ENCODE measurements at places on chromosomes 2 and 18.

DNA sequence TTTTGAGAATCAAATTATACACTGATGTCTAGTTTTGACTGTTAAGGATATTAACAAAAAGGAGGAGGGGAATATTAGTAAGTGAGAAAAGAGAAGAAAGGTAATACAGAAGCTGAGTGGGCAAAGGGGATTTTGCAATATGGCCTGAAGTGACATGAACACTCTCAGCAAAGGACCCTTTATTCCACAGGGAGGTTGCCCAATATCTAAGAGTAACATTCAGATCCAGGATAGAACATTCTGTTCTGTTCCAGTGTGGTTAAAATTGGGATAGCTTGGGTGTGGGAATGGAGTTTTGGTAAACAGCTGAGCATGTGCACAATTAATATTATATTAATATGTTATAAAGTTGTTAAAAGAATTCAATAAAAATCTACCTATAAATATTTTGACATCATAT, 120.1 kb downstream of the ZNF385B start:
- H3K4me3 ChIP-seq, result no peak overlapping the region
- H3K27ac ChIP-seq, result no peak overlapping the region
- DNase-seq, result no peak
- H3K36me3 ChIP-seq, result no peaks in the 10 kb centered on the region
- H3K4me1 ChIP-seq, result no peaks in the 10 kb centered on the region
- peaks cover 17% of the 10 kb centered on the region for H3K27me3 ChIP-seq

DNA sequence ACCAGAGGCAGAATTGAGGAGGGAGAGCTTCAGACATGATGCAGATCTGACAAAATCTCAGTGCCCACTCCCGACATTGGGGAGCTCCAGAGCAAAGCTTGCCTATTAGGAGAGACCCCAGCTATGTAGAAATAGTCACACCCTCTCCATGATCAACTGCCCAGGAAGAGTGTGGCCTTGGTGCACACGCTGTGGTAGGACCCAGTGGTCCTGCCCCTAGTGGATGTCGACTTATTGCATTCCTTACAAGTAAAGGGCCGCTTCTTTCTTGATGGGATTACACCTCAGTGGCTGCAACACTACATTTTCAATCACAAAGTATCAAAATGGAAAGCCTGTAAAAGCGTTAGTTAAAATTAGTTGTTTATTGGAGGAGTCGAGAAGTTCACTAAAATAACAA, 64.2 kb downstream of the VRK2 start:
- H3K4me3 ChIP-seq, result no peak overlapping the region
- peaks cover 11% of the 10 kb centered on the region for H3K4me1 ChIP-seq
- H3K27ac ChIP-seq, result no peak overlapping the region
- peaks cover 19% of the 10 kb centered on the region for H3K36me3 ChIP-seq

DNA sequence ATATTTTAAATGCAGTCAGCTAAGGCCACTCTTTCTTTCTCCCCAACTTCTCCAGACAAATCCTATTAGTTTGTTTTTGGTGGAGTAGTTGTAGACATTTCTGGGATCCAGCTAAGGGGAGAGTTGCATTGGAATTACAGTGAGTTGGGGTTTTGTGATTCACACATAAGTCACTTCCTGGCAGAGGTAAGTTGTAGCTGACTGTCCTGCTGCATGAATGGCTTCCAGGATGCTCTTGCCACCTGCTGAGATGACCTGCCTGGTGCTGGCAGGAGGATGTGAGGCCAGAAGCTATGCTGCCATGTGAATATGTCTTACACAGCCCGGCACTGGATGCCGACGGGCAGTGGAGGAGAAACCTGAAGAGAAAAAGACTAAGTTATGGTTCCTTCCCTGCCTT, 243.7 kb downstream of the TDRD15 start:
- no peaks in the 10 kb centered on the region for H3K4me1 ChIP-seq
- H3K36me3 ChIP-seq, result no peaks in the 10 kb centered on the region
- DNase-seq, result no peak
- no peak overlapping the region for H3K27ac ChIP-seq

DNA sequence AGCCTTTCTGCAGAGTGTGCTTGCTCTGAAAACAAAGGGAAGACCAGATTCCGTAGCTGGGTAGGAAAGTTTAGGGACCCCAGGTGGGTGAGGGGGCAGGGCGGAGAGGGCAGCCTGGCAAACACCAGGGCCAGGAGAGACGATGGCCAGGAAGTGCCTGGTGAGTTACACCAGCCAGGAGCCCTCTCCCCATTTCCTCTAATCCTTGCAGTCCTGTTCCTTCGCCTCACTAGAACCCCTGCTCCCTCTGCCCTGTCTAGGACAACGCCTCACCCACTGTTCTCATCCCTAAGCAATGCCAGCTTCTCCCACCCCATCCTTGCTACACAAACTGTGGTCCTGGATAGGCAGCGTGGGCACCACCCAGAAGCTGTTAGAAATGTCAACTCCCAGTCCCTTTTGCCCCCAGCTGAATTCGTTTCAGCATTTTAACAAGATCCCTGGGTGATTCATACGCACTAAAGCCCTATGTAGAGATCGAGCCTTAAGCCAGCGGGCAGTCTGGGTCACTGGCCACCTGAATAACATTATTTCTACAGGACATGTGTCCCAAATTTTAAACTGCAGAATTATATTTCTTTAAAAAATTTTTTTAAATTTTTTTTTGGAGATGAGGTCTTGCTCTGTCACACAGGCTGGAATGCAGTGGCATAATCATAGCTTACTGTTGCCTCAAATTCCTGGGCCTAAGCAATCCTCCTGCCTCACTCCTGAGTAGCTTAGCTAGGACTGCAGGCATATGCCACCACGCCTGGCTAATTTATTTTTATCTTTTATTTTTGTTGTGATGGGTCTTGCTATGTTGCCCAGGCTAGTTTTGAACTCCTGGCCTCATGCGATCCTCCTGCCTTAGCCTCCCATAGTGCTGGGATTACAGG, 10.9 kb downstream of the WIPF1 start:
- H3K27ac ChIP-seq, result peak overlapping the region; percentile 95
- H3K4me1 ChIP-seq, result peaks cover 92% of the 10 kb centered on the region
- no peaks in the 10 kb centered on the region for H3K27me3 ChIP-seq
- DNase-seq, result no peak

DNA sequence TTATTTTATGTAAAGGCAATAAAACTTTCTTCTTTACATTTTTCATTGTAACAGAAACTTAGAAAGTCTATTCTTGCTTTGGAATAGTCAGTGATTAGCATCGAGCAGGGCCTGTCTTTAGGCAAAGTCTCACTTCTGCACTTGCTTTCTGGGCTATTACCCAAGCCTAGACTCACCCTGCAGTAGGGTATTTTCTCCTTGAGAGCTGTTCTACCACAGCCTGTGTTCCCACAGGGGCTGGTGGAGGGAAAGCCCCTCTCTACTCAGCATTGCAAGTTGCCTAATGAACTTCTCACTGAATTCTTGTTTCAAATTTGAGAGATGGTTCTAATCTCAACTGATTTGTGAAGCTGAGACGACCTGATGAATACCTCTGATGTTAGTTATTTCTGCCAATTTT, 111.7 kb upstream of the KLHL14 start:
- H3K27me3 ChIP-seq, result no peaks in the 10 kb centered on the region
- no peak overlapping the region for H3K27ac ChIP-seq
- no peaks in the 10 kb centered on the region for H3K36me3 ChIP-seq
- no peak overlapping the region for H3K4me3 ChIP-seq
- H3K4me1 ChIP-seq, result peaks cover 5% of the 10 kb centered on the region

DNA sequence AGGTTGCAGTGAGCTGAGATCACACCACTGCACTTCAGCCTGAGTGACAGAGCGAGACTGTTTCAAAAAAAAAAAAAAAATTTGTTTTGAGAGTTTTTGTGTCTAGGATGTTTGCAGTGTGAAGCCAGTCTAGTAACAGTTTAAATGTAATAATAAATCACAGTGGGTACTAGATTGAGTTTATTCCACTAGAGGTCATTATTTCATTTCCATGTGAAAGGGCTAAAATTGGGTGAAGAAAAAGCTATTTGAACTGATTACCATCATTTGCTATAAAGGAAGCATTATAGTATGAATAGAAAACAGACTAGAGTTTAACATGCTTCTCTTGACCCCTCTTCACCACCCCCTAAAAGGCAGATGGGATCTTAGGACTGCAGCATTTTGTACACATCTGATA, 20.3 kb downstream of the SNRPD1 start:
- H3K27ac ChIP-seq, result no peak overlapping the region
- no peak for DNase-seq
- H3K4me3 ChIP-seq, result no peak overlapping the region
- H3K27me3 ChIP-seq, result no peaks in the 10 kb centered on the region

- H3K4me1 ChIP-seq, result peaks cover 2% of the 10 kb centered on the region
- no peaks in the 10 kb centered on the region for H3K36me3 ChIP-seq
- no peak overlapping the region for H3K27ac ChIP-seq
- H3K27me3 ChIP-seq, result no peaks in the 10 kb centered on the region
These were observed 60.3 kb upstream of the NFE2L2 start for GRCh38 chr2:177324797-177325196.

DNA sequence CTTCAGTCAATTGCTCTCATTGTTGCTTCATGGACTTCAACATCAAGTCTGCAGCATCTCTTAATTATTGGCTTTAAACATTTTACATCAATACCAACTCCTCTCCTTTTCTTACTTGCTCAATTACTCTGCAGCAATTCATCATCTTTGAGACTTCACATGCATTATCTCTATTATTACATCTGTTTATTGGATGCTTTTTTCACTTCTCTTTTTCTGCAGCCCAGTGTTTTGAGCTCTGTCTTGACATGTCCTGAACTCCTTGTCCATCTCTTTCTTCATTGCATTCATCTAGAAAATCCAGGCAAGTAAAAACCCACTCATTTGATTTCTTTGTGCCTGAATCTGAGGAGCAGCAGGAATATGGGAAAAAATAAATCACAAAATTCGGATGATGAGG, 647.9 kb downstream of the PLCL1 start:
- H3K4me1 ChIP-seq, result no peaks in the 10 kb centered on the region
- H3K36me3 ChIP-seq, result no peaks in the 10 kb centered on the region
- H3K27ac ChIP-seq, result no peak overlapping the region
- no peak for DNase-seq
- H3K4me3 ChIP-seq, result no peak overlapping the region

DNA sequence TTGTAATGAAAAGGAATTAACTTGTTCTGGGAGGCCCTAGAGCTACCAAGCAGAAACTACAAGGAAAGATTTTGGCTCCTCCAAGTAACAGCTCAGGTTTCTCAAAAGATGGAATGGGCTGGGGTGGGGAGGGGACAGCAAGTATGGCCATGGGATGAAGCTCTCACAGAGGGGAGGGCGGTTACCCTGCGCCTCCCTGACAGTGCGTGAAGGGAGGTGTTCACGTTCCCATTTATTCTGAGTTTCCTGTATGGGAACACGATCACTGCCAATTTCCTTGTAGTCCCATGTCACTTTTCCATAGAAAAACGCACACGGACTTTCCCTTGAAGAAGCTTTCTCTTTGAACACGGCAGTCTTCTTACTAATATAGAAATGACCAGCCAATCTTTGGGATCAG, 17.0 kb downstream of the CDC42EP3 start:
- peak overlapping the region; percentile 85 for H3K27ac ChIP-seq
- H3K4me1 ChIP-seq, result peaks cover 92% of the 10 kb centered on the region
- H3K36me3 ChIP-seq, result peaks cover 25% of the 10 kb centered on the region
- H3K4me3 ChIP-seq, result peak overlapping the region; percentile 58
- no peaks in the 10 kb centered on the region for H3K27me3 ChIP-seq

- H3K4me1 ChIP-seq, result peaks cover 67% of the 10 kb centered on the region
- H3K36me3 ChIP-seq, result peaks cover 3% of the 10 kb centered on the region
- DNase-seq, result no peak
- no peaks in the 10 kb centered on the region for H3K27me3 ChIP-seq
These were observed 16.5 kb downstream of the ARL4C start for GRCh38 chr2:234480337-234480736.

- H3K4me3 ChIP-seq, result peak overlapping the region; percentile 2
- H3K4me1 ChIP-seq, result peaks cover 90% of the 10 kb centered on the region
- peaks cover 2% of the 10 kb centered on the region for H3K36me3 ChIP-seq
These were observed 168.5 kb upstream of the KLF7 start for GRCh38 chr2:207334301-207334623.

- peaks cover 23% of the 10 kb centered on the region for H3K27me3 ChIP-seq
- H3K4me3 ChIP-seq, result no peak overlapping the region
- H3K4me1 ChIP-seq, result peaks cover 18% of the 10 kb centered on the region
- DNase-seq, result no peak
- no peaks in the 10 kb centered on the region for H3K36me3 ChIP-seq
These were observed 3.9 kb upstream of the TNS1 start for GRCh38 chr2:218006741-218007140.

DNA sequence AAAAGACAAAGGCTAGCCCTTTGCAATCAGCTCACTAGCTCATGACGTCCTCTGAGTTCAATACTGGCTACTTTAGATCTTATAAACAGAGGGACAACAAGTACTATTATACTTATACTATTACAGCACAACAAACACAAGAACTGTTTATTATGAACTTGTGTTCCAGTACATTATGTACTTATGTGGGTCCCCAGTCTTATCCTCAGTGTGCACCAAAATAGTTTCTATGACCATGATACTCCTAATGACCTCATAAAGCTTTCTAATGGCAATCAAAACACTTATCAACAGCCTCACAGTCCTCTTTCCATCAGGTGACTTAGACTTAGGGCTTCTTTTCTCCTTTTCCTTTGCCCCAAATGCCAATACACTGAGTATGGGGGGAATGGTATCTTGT, 614.4 kb downstream of the CNTNAP5 start:
- H3K36me3 ChIP-seq, result no peaks in the 10 kb centered on the region
- H3K27ac ChIP-seq, result no peak overlapping the region
- no peak for DNase-seq
- no peak overlapping the region for H3K4me3 ChIP-seq

DNA sequence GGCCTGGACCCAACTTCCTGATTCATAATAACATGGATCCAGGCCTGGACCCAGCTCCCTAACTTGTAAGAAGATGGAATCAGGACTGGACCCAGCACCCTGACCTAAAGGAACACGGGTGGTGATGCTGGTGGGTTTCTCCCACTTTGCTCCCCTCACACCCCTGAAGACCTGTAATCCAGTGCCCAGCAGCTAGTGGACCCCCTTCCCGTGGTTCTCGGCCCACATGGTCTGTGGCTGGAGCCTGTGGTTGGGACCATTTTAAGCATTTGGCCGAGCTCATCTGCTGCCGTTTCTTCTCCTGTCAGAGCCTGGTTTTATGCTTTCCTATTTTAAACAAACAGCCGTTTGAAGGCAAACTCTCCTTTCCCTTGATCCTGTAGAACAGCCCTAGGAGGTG, 232.8 kb downstream of the EIPR1 start:
- H3K27ac ChIP-seq, result no peak overlapping the region
- no peak overlapping the region for H3K4me3 ChIP-seq
- no peaks in the 10 kb centered on the region for H3K4me1 ChIP-seq
- H3K27me3 ChIP-seq, result no peaks in the 10 kb centered on the region

Measured in activated naive CD8-positive, alpha-beta T cell treated with anti-CD3 and anti-CD28 coated beads, Interleukin-2, amount 50 U/mL, for 24 hours (primary cell).